NCI-H2081 (cell line): ENCODE measurements at places on chromosomes 2 and 18.
A peak's percentile ranks its signal among the peaks of the same experiment; 100 is the strongest.

DNA sequence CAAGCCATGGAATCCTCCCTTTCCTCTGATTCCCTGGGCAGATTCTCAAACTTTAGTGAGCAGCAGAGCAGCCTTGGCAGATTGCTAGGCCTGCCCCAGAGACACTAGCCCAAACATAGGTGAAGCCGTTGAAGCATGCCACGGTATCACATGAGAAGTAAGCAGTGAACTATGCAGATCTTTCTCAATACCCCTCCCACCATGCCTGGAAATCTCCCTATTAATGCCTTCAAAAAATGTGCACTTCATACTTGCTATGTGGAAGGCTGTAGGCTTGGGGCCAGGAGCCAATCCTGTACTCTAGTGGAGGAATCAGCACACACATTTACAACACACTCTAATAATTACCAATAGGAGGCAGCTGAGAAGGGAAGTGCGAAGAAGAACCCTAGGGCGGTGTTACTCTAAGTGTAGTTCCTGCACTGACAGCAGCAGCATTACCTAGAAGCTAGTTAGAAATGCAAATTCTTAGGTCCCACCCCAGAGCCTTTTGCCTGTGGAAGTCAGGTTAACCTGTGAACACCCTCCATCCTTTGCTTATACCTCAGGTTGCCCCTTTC, 305.1 kb upstream of the SPRED2 start:
- DNase-seq, result no peak

DNA sequence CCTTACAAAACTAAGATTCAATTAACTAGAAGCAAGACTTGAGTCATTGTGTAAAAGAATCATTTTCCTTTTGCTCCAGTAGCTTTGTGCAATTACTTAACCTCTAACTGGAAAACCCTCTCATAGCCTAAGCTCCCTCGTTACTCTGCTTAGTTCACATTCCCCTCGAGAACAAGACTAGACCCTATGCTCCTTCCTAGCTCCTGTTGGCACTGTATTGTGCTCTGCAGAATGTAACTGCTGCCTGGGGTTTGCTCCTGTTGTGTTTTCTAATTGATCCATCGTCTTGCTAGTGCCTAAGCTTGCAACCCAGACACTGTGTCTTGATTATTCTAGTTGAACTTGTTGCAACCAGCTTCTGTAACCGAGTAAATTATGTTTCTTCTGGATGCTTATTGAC, 347.0 kb downstream of the ZNF804A start:
- DNase-seq, result no peak

- DNase-seq, result peak; percentile 71
Measured at GRCh38 chr2:241507430-241508239, 749 bp downstream of the STK25 start.

DNA sequence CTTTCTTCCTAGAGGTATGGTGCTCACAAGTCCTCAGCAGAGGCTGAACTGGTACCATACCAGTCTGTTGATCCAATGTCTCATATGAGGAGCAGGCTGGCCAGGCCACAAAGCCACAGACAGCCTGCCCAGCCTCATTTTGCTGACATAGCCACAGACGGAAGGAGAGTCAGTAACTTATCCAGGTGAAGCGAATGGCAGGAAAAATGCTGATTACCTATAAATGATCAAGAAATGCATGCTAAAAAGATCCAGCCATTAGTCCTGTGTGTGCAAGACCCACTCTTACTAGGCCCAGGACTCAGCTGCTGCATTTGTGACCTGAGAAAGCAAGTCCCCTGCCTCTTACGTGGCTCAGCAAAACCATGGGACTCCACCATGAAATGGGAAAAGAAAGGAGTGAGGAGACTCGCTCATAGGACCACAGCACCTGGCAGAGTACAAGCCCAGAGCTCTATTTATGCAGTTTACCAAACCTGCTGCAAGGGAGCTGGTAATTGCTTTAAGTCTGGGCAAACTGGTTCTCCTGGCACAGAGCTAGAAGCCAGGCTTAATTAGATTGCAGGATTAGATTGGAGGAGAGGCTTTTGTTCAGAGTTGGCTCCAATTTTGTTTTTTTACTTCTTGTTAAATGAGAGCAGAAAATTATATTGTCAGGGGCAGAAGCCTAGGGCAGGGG, 19.0 kb downstream of the RHOB start:
- DNase-seq, result peak; percentile 90

- DNase-seq, result no peak
Measured at GRCh38 chr2:160142472-160142871, 57.6 kb downstream of the ITGB6 start.

- DNase-seq, result no peak
Measured at GRCh38 chr2:2472881-2473280, 141.8 kb upstream of the MYT1L start.

DNA sequence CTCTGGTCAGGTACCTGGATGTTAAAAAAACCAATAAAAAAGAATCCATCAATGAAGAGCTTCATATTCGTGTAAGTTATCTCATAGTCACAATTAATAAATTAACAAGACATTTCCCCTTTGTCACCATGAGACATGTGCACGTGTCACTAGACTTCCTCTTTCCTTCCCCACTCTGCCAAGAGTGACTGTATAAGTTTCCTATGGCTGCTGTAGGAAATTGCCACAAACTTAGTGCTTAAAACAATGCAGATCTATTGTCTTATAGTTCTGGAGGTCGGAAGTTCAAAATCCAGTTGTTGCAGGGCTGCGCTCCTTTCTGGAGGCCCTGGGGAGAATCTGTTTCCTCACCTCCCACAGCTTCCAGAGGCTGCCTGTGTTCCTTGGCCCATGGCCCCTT, 35.8 kb downstream of the SLC9A4 start:
- DNase-seq, result no peak

DNA sequence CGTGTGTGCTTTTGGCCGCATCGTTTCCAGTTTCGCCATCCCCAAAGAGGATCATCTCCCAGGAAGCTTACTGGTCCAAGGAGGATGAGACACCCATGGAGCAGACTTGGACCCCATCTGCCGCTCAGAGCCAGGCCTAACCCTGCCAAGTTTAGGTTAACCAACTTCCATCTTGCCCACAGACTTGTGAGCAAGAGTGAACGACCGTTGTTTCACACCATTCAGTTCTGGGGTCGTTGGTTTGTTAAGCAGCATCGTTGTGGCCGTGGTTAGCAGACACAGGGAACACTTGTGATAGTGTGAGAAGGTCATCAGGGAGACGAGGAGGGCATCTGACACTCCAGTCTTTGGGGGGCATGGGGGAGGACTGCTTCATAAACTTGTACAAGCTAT, 15.1 kb downstream of the IL1R2 start:
- no peak for DNase-seq

DNA sequence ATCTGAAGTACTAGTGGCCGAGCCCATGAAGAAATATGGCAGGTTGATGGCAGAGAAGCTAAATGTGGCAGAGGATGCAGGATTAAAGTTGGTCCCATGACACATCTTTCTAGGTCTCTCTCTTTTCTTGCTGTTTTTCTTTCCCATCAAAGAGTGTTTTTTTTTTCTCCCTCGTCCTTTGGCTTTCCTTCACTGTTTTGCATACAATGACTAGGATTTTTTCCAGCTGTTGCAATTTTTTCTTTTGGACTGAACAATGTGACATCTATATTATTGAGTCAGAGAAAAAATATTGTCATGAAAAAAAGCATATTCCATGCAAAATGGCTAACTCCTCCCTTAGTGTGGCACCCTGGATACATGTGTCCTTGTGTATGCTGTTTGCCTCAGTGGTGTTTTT, 939.5 kb upstream of the FANCL start:
- no peak for DNase-seq

GRCh38 chr2:118980573-118980972, 38.6 kb downstream of the MARCO start:
- no peak for DNase-seq

DNA sequence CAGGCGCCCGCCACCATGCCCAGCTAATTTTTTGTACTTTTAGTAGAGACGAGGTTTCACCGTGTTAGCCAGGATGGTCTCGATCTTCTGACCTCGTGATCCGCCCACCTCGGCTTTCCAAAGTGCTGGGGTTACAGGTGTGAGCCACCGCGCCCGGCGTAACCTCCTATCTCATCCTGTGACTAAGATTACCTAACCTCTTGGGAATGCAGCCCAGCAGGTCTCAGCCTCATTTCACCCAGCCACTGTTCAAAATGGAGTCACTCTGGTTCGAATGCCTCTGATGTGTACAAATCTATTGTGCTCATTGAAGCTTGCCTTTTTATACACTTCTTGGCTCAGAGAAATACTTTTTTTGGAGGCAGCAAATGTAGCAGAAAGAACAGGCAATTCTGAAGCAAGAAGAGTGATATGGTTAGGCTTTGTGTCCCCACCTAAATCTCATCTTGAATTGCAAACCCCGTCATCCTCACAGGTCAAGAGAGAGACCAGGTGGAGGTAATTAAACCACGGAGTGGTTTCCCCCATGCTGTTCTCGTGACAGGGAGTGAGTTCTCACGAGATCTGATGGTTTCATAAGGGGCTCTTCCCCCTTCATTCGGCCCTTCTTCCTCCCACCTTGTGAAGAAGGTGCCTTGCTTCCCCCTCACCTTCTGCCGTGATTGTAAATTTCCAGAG, 60.6 kb downstream of the SLC4A3 start:
- DNase-seq, result no peak

DNA sequence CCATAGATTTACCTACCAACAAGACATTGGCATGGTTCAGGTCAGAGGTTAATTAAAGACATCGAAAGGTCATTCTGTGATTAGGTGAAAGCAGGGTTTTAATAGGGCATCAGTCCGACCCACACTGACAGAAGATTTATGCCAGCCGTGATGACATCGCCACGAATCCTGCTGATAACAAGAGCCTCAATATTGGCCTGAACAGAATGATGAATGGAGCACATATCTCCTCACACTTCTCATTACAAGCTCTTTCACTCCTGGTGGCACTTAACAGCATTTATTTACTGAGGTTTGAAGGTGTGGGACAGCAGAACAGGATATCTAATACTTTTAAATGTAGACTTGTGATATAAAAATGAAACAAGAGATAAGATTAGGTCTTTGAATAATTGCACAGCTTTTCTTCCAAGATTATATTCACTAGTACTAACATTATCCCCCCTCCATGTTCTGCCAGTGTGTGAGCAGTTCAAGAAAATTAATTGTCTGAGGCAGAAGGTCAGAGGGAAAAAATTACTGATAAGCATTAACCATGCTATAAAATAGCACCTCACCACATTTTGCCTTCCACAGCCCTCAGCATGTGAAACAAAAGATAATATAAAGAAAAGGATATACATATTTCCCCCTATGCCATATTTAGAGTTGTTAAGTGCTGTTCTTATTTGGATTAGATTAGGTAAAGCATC, 23.1 kb upstream of the INSIG2 start:
- no peak for DNase-seq

GRCh38 chr2:72431737-72432136, 284.1 kb upstream of the CYP26B1 start:
- DNase-seq, result no peak

DNA sequence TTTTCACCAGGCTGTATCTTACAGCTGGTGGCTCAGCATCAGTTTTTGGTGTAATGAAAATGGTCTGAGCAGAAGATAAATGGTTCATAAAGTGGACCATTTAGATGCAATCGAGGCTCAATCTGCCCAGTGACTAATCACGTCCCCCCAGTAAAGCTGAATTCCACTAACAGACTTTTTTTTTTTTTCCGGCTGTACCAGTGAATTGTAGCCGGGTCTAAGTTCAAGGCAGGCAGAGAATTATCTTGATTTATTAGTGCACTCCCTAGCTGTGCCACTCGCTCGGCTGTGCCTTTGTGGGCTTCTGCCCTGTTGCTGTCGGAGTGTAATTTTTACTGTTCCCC, 215.1 kb upstream of the POU3F3 start:
- DNase-seq, result no peak

GRCh38 chr2:142217804-142218203, 87.0 kb upstream of the LRP1B start:
- no peak for DNase-seq

DNA sequence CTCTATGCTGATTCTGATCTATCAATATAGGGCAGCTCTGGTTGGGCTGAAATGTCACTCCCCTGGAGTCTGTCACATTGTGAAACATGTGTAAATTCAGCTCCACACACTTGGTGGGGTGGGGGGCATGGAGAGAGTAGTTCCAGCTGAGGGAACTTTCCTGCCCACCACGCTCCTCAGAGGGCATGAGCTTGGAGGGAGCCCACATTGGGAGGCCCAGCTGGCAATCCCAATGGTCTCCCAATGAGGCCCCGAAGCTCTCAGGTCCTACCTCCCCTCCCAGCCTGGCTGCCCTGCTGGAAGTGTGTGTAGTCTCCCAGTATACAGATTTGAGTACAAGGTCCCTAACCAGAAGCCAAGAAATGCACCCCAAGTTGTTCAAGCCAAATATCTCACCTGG, 31.5 kb downstream of the GYPC start:
- no peak for DNase-seq

GRCh38 chr2:80007777-80008503, 296.6 kb downstream of the LRRTM1 start:
- DNase-seq, result no peak

DNA sequence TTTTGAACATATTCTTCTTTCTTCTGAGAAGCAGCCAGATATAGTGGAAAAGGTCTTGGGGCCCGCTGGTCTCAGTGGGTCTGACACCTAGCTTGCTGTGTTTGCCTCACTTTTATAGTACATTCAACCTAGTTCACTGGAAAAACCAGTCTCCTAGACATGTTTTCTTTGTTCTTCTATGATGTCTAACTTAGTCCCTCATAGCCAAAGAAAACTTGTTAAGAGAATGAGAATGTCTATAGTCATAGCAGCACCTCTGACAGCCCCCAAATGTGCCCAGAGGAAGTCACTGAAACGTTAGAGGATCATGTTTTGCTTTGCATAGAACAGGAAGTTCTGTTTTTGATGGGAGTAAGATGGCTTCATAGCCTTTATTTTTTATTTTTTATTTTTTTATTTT, 40.3 kb downstream of the TNFRSF11A start:
- DNase-seq, result no peak

- peak; percentile 85 for DNase-seq
Measured at GRCh38 chr2:78077633-78078032, 555.5 kb upstream of the LRRTM4 start.

DNA sequence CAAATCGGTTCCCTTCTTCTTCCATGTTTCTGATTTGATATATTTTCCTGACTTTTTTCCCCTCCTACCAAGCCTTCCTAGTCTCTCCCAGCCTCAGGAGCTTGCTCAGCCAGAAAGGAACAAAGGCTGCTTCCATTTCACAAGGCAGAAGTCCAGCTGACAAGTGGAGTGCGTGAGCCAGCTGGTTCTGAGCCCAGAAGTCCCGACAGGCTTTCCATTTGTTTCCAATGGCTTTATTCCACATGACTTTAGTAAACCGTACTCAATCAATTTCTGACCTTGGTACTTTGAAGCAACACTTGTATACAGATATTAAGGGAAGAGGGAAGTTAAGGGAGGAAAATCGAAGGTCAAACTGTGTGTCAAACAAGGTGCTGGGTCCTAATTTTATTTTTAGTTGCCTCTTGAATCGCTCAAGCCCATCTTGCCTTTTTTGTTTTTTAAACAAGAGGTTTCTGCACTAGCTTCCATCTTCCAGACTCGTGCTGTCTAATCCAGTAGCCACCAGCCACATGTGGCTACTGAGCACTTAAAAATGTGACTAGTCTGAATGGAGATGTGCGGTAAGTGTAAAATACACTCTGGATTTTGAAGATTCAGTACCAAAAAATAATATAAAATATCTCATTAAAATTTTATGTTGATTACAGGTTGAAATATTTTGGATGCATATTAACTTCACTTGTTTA, 36.2 kb downstream of the WIPF1 start:
- DNase-seq, result peak; percentile 32
